Eye (tissue), 1 donor: ENCODE measurements at places on chromosomes 12 and 14.

DNA sequence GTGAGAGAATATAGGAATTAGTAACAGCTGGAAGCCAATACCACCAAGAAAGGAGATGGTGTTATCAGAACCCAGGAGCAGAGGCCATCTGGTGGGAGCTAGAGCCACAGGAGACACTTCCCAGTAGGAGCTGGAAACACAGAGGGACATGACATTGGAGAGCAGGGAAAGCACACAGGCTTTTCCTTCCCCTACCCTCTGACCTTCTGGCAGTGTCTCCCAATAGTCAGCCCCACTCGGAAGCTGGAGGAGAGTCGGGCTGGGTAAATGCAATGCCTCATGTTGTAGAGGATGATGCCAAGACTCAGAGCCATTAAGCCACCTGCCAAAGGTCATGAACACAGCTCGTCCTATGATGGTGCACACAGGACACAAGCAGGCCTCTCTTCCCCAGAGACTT is 538.5 kb downstream of the BCL11B start:
- DNase-seq, result no peak

DNA sequence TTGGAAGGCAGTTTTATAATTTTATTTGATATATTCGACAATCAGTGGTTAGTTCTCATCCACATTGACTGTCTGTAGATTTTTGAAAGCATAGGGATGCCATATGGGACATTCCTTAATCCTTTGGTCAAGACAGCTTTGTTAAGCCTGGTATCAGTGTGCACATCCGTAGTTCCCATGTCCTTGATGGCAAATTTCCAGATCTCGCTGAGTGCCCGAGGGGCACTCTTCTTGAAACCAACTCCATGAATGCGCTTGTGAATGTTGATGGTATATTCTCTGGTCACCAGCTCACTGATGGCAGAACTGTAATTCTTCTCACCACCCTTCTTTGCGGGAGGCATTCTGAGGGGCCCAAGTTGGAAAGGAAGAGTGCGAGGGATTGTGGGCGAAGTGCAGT is 6.1 kb upstream of the DENND5B start:
- DNase-seq, result no peak

DNA sequence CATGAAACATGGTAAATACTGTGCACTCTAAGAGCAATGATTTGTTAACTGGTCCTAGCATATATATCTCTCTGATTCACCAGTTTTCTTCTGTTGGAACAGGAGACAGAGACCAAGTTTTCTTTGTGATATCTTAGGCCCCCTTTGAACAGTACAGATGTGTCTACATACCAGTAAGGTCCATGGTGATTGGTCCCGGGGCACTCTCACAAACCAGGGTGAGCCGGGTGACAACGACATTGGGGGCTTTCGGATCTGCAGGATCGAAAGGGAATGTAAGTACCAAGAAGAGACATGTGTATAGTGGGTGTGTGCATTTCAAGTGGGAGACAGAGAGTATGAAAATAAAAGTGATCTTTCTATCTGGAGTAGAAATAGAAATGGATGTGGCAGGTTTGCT is 11.3 kb upstream of the ERP27 start:
- DNase-seq, result no peak

DNA sequence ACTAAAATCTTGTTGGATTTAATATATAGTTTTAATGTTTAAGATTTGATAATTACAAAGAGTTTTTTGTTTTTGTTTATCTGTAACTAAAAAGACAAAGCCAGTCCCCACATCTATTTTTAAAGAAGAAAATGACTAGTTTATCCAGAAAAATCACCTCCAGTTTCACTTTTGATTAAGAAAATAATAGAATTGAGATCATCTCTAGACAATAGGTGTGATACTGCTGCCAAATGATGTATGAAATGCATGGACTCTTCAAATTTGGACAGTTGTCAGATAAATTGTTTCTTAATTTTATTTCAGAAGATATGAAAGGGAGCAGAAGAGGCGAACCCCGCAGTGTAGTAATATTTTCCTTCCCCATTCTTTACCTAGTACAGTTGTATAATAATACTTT is 20.0 kb downstream of the PCNX4 start:
- no peak for DNase-seq

GRCh38 chr14:78848234-78848820 is 678.2 kb downstream of the NRXN3 start:
- peak; percentile 77 for DNase-seq

DNA sequence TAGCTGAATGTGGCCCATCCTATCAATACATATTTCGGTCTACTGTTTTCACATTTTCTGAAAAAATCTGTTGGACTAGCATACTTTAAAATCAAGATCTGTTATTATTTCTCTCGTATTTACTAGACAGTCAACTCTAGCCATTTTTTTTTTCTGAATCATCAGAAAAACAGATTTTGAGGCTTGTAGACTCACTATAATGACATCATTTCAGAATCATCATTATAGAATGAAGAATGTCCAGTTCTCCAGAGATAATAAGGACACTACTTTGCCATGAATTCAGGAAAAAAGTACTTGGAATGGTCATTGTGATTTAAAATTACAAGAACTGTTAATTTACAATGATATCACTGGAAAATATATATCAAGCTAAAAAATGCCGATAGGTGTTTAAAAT is 589.8 kb downstream of the KCNH5 start:
- DNase-seq, result no peak

DNA sequence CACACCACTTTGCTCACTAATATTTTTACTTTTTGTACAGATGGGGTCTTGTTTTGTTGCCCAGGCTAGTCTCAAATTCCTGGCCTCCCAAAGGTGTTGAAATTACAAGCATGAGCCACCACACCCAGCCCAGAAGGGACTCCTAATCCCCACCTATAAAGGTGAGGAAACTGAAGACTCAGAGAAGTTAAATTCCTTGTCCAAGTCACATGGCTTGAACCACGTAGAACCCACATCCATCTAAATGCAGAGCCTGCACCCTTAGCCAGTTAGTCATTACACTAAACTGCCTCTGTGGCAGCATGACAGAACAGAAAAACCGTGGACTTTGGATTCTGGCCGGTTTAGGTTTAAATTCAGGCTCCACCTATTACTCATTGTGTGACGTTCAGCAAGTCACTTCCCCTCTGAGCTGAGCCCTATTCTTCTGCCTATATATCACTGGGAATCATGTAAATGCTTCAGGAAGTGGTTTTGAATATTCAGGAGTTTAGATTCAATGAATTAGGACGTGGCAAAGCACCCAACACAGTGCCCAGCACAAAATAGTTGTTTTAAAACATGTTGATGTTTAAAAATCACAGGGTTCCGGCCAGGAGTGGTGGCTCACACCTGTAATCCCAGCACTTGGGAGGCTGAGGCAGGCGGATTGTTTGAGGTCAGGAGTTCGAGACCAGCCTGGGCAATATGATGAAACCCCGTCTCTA is 3.0 kb upstream of the CORO1C start:
- DNase-seq, result peak; percentile 24
